Activated T-helper 2 cell treated with anti-CD3 and anti-CD28 coated beads, Interferon-gamma antibody, Interleukin-2, Interleukin-4, amounts not matched to agents 10 μg/mL and 5 μg/mL and 100 μg/mL, durations not matched to agents 14 hours and 24 hours and 36 hours (primary cell): ENCODE measurements at places on chromosomes 1 and 21. TPM values are rescaled to one million over a fixed set of nuclear protein-coding genes. Genes with fewer than 3 reads are reported as not detected.

THEM5 gene
- total RNA-seq, result not detected in 2 replicates

NBPF20 gene
- 0.82 and 1.2 TPM in 2 replicates for total RNA-seq

DNA sequence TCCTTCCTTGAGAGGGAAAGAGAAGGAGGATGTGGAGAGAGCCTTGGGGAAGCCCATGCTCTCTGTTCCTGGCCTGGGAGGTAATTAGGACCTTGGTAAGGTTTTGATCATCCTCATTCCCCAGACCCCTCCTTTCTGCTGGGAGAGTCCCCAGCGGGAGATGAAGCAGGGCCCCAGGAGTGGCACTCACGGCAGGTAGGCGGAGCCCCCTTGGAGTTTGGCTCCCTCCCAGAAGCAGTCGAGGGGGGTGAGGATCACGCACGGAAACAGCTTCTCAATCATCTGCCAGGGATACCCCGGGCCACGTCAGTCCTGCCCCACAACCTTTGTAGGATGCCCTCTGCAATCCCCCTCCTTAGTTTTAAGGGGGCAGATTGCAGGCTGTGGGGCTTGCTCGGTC, 11.5 kb downstream of the PTCH2 start:
- H3K27ac ChIP-seq, result no peak overlapping the region
- no peak for DNase-seq
- H3K4me3 ChIP-seq, result no peak overlapping the region
- no peaks in the 10 kb centered on the region for H3K27me3 ChIP-seq

NUP210L gene
- 0.05 and 0.07 TPM in 2 replicates for total RNA-seq

GRCh38 chr1:168288311-168289052, 7.8 kb downstream of the TBX19 start:
- no peak overlapping the region for H3K27ac ChIP-seq
- peaks cover 9% of the 10 kb centered on the region for H3K36me3 ChIP-seq
- no peak for DNase-seq
- H3K4me3 ChIP-seq, result no peak overlapping the region
- H3K4me1 ChIP-seq, result peaks cover 27% of the 10 kb centered on the region

GRCh38 chr1:167447521-167448136, 70.7 kb downstream of the CD247 start:
- DNase-seq, result peak; percentile 69
- peaks cover 67% of the 10 kb centered on the region for H3K36me3 ChIP-seq
- peak overlapping the region; percentile 65 for H3K4me3 ChIP-seq
- peaks cover 64% of the 10 kb centered on the region for H3K4me1 ChIP-seq
- H3K27ac ChIP-seq, result peak overlapping the region; percentile 94
- H3K27me3 ChIP-seq, result no peaks in the 10 kb centered on the region

CFH gene
- total RNA-seq, result 0.44 and 0.71 TPM in 2 replicates

JAM2 gene
- total RNA-seq, result 0.28 and 0.64 TPM in 2 replicates

- no peak overlapping the region for H3K27ac ChIP-seq
- peaks cover 25% of the 10 kb centered on the region for H3K27me3 ChIP-seq
- no peak overlapping the region for H3K4me3 ChIP-seq
- DNase-seq, result no peak
Measured at GRCh38 chr1:110144366-110144765, 5.9 kb upstream of the SLC6A17 start.

DNA sequence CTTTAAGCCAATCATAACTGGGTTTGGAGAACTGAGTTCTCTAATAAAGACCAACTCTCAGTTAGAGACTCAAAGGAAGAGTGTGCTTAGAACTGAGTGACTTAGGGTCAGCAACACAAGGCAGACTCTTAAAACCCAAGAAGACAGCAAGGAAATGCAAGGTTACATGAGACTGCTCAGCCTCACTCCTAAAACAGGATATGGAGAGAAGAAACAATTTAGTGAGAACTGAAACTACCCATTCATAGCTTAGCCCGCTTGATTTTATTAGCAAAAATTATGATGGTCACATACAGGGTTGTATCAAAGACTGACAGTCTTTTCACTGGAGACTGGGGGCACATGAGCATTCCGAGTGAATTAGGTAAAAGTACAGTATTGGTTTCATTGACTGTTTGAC, 78.9 kb upstream of the DMRTA2 start:
- DNase-seq, result no peak
- H3K4me3 ChIP-seq, result no peak overlapping the region
- H3K4me1 ChIP-seq, result no peaks in the 10 kb centered on the region
- H3K36me3 ChIP-seq, result peaks cover 20% of the 10 kb centered on the region
- H3K27ac ChIP-seq, result no peak overlapping the region

GRCh38 chr1:35345439-35345981, 77.0 kb downstream of the ZMYM4 start:
- peaks cover 6% of the 10 kb centered on the region for H3K4me1 ChIP-seq
- no peak for DNase-seq
- H3K4me3 ChIP-seq, result no peak overlapping the region

DNA sequence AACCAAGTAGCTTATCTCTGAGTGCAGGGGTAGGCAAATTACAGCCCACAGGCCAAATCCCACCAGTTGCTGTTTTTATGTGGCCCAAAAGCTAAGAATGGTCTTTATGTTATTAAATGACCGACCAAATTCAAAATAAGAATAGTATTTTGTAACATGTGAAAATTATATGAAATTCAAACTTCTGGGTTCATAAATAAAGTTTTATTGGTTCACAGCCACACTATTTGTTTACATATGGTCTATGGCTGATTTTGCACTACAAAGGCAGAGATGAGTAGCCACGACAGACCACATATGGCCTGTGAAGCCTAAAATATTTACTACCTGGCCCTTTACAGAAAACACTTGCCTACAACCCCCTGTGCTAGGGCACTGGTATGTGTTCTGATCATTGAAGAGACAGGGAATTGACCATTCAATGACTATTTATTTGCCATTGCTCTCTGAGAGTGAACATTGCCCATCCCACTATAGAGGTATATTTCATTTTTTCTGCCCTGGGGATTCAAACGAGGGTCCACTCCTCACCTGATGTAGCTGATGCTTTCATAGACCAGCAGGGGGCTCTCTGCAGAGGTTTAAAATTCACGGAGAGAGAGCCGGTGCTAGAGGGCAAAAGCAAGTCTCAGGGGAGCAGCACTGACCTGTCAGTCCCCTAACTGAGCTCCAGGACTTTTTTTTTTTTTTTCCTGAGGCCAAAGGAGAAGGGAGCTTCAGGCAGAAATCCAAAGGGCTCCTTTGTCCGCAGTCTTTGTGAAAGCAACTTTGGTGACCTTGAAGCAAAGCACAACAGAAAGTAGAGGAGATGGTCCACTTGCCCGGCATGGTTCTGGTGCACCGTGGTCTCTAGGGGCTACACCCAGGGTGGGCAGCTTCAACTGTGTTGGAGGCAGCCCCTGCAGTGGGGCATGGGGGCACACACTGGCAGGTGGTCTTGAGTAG, 7.3 kb upstream of the GNL2 start:
- H3K27me3 ChIP-seq, result peaks cover 8% of the 10 kb centered on the region
- H3K36me3 ChIP-seq, result no peaks in the 10 kb centered on the region
- DNase-seq, result no peak
- no peak overlapping the region for H3K27ac ChIP-seq
- H3K4me1 ChIP-seq, result no peaks in the 10 kb centered on the region

DNA sequence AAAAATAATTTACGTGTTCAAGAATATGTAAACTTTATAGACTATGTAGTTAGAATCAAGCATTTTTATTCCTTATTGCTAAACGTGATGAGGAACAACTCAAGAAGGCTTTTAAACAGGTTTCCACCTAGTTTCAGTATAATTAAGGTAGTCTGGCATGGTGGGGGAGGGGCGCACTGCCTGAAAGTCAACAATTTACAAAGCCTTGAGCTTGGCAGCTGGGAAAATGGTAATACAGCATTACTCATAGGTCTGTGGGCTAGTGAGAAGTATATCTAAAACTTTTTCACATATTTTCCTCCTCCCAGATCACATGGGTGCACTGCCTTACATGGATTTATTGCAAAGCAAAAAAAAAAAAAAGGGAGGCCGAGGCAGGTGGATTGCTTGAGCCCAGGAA, 75.2 kb downstream of the EVI5 start:
- H3K27ac ChIP-seq, result no peak overlapping the region
- no peak for DNase-seq
- no peaks in the 10 kb centered on the region for H3K36me3 ChIP-seq
- peaks cover 39% of the 10 kb centered on the region for H3K27me3 ChIP-seq

DNA sequence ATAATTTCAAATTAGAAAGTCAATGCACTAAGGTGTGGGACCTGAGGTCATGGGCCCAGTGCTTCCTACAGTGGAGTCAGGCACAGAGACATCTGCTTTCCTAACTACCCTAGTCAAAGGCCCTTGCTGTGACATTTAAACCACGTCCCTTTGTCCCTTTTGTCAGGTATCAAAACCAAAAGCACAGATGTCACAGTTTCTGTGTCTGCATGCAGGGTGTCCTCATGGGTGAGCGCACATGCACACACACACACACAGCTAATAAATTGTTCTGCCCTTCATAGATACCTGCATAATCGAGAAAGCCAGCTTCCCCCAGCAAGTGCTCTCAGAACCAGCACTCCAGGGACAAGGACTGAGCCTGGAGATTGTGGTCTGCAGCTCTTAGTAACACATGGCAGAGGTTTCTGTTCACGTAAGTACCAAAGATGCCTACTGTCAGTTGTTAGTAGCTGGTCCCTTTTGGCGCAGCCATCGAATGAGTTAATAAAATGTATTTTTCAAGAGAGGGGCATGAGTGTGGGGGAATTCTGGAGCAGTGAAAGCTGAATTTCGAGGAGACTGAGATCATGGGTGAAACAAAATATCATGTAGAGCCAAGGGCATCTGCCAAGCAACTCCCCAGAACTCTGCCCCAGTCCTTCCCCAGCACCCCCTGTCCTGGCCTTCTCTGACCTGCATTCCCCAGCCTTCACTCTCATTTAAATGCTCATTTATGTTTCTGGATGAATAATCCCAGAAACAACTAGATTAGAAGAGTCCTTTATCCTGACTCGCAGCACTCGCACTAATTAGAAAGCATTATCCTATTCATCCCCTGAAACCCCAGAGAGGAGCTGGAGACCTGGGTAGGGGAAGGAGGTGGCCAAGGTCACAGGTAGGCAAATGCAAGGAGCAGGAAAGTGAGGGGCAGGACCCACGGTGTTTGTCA, 25.5 kb downstream of the TNR start:
- no peaks in the 10 kb centered on the region for H3K4me1 ChIP-seq
- H3K36me3 ChIP-seq, result no peaks in the 10 kb centered on the region
- H3K27ac ChIP-seq, result no peak overlapping the region
- H3K4me3 ChIP-seq, result no peak overlapping the region
- DNase-seq, result no peak
- peaks cover 2% of the 10 kb centered on the region for H3K27me3 ChIP-seq

FOXD2 gene
- 0.11 and 0.18 TPM in 2 replicates for total RNA-seq

KCNJ9 gene
- not detected in 2 replicates for total RNA-seq

DNA sequence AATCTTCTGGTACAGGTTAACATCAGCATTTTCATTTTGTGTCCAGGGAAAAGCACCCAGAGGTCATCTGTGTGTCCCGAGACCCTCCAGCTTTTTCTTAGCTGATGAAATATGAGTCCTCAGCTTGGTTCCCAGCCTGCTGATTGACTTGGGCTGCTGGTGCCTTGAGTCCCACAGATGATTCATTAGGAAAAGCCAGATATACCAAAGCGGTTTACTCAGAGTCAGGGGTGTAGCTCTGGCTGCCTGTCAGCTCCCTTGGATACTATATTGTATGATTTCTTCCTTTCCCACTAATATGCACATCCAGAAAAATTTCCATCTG, 43.7 kb upstream of the MAB21L3 start:
- H3K36me3 ChIP-seq, result no peaks in the 10 kb centered on the region
- H3K4me3 ChIP-seq, result no peak overlapping the region
- DNase-seq, result no peak
- H3K4me1 ChIP-seq, result no peaks in the 10 kb centered on the region
- H3K27ac ChIP-seq, result no peak overlapping the region

DNA sequence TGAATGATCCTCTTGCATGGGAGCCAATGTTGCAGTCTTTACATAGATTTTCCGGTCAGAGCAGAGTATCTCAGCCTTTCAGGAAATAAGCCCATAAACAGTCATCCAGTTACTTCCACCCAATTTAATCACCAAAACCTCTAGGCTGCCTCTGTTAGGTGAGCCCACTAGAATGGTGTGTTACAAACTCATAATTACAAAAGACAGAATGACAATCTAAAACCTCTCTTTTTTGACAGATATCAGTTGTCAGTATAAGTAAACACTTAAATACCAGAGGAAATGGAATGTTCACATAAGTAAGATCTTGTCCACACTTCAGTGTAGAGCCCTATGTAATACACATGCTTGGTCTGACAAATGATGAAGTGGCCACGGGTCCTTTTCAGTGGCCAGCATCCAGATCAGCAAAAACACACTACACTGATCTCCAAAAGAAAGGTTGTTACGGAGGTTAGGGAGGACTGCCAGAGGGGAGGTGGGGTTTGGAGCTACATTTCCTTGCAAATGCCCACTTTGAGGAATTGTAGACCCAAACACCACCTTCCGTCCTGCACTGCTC, 71.3 kb upstream of the FBXO28 start:
- no peak overlapping the region for H3K27ac ChIP-seq
- H3K4me1 ChIP-seq, result peaks cover 2% of the 10 kb centered on the region
- H3K36me3 ChIP-seq, result no peaks in the 10 kb centered on the region
- no peak overlapping the region for H3K4me3 ChIP-seq
- DNase-seq, result no peak
- peaks cover 3% of the 10 kb centered on the region for H3K27me3 ChIP-seq

- no peaks in the 10 kb centered on the region for H3K27me3 ChIP-seq
- H3K36me3 ChIP-seq, result peaks cover 86% of the 10 kb centered on the region
- peak overlapping the region; percentile 97 for H3K27ac ChIP-seq
- DNase-seq, result peak; percentile 62
Measured at GRCh38 chr1:206590025-206590758, 22.1 kb downstream of the EIF2D start.

DNA sequence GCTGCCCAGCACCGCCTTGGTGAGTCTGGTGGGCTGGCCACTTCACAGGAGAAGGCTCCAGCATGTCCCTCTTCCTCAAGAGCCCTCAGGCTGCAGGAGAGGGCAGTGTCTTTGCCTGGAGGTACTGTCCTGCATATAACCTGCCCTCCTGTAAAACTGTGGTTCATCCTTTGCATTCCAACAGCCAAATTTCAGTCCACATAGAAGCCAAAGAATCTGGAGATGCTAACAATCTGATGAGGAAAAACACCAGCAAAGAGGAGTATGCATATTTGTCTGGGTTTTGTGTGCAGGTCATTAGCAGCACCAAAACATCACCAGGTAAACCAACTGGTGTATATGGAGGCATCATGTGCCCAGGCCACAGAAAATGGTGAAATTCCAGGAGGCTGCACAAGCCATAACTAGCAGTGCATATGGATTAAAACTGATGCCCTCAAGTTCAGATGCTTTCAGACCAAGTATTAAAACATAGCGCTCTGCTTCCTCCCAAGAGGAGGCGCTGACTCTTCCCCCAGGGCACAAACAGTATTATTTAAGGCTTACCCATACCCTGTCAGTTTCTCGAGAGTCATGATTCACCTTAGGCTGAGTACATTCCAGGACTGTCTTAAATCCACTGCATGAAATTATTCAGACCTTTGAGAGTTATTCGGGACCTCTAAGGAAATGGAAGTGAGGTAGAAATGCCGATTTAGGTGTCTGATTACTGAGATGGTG, 150.5 kb upstream of the COA6 start:
- peaks cover 4% of the 10 kb centered on the region for H3K4me1 ChIP-seq
- H3K36me3 ChIP-seq, result no peaks in the 10 kb centered on the region
- DNase-seq, result no peak
- peaks cover 15% of the 10 kb centered on the region for H3K27me3 ChIP-seq
